Stimulated activated CD8-positive, alpha-beta memory T cell treated with anti-CD3 and anti-CD28 coated beads, Interleukin-15, amount 100 ng/mL, for 48 hours (primary cell): ENCODE measurements at places on chromosomes 11 and 22.

DNA sequence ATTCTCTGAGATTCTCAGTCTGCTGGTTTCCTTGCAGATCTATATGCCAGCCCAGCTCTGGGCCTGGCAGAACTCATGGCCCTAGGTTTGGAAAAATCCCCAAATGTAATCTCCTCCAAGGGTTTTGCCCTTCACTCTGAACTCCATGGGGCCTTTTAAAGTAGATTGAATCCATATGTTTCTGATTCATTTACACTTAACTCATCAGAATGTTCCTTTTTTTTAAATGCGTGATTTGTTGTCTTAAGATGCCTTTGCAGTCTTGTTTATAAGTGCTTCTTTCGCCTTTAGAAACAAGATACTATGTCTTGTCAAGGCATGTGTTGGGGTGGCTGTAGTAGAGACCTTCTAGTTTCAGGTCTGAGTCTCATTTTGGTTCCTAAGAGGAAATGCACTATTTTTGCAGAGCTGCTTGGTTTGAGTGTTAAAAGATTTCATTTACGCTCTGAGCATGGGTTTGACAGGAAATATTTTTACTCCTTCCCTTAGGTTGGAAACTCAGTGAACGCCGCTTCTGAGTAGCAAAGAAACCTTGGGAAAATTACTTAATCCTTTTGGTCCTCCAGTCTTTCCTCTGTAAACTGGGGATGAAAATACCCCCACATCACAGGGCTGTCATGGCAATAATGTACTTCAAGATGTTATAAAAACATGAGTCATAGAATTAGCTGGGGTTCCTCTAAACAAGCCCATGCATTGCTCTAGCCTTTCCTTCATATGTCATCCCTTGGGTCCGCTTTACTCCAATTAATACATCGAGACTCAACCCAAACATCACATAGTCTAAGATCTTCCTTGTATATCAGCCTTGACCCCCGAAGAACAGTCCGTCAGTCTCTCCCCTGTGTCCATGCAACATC is 83.5 kb downstream of the SNX19 start:
- no peak for DNase-seq

GRCh38 chr11:110196241-110196754 is 100.1 kb downstream of the RDX start:
- DNase-seq, result no peak

DNA sequence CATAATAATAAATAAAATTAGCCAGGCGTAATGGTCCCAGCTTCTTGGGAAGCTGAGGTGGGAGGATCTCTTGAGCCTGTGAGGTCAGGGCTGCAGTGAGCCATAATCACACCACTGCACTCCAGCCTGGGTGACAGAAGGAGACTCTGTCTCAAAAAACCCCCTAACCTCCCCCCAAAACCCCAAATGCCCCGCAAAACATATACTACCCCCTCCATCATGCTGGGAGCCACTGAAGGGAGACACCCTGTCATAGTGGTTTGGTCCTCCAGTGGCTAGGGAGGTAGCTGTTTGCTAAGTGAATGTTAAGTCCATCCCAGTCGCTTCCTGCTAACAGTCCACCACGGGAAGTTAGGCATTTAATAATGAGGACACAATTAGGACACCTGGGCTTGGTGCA is 125.0 kb downstream of the ABTB2 start:
- no peak for DNase-seq

DNA sequence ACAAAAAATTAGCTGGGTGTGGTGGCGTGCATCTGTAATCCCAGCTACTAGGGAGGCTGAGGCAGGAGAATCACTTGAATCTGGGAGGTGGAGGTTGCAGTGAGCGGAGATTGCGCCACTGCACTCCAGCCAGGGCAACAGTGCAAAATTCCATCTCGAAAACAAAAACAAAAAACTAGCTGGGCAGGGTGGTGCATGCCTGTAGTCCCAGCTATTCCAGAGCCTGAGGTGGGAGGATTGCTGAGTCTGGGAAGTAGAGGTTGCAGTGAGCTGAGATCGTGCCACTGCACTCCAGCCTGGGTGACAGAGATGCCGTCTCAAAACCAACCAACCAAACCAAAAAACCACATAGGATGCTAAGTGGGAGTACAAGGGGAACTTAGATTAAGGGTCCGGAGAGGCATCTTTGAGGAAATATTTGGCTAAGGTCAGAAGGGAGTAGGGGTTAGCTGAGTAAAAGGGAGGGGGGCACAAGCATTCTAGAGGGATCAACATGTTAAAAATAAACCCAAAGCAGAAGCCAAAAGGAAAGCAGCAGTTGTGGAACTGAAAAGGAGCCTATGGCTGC is 10.2 kb downstream of the PHF5A start:
- no peak for DNase-seq

DNA sequence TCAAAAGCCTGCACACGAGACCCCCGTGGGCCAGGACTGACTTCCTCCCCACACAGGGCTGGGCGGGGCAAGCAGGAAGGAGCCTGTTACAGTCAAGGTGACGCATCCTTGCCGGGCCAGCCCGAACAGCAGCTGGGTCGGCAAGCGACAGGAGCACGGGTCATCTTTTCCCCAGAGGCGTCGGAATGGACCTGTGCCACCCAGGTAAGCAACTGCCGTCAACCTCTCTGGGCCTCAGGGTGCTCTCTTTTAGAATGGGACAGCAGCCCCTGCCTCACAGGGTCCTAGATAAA is at the start of gene CYTH4:
TSS of gene CYTH4 (plus strand) at position 124 of the 293 bp plus-strand sequence. CDS start at position 186, 62 bp downstream.
- DNase-seq, result peak; percentile 71

DNA sequence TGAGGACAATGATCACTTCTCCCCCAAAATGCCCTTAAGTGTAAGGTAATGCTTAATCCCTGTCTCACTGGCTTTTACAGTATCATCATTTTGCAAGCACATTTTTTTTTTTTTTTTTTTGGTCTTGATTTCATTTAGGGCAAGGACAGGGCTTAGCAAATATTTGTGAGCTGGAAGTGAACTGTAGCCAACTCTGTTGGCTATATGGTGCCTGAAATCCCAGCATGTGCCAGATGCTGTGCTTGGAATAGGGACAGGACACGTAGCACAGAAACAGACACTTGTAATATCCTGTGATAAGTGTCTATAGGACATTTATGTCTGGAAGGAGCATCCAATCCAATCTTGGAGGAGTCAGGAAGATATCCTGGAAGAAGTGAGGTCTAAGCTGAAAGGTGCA is 198.3 kb downstream of the NAV2 start:
- DNase-seq, result no peak

DNA sequence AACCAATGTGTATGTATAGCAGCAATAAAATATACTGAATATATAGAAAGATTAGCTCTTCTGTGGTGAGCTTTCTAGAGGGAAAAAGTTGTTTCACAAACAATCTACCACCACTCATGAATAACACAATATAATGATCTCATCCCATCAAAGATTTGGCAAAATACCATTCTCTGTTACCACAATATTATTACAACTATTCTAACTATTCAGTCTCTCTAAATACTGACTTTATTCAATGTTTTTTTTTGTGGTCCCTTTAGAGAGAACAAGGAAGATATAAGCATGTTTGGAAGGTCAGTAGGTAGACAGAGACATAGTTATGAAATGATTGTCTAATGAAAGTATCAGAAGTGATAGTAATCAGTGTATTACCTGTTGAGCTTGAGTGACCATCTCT is 7.8 kb downstream of the CCDC90B start:
- DNase-seq, result no peak

- no peak for DNase-seq
Observed at GRCh38 chr11:96265220-96265737, 77.7 kb downstream of the MAML2 start.

DNA sequence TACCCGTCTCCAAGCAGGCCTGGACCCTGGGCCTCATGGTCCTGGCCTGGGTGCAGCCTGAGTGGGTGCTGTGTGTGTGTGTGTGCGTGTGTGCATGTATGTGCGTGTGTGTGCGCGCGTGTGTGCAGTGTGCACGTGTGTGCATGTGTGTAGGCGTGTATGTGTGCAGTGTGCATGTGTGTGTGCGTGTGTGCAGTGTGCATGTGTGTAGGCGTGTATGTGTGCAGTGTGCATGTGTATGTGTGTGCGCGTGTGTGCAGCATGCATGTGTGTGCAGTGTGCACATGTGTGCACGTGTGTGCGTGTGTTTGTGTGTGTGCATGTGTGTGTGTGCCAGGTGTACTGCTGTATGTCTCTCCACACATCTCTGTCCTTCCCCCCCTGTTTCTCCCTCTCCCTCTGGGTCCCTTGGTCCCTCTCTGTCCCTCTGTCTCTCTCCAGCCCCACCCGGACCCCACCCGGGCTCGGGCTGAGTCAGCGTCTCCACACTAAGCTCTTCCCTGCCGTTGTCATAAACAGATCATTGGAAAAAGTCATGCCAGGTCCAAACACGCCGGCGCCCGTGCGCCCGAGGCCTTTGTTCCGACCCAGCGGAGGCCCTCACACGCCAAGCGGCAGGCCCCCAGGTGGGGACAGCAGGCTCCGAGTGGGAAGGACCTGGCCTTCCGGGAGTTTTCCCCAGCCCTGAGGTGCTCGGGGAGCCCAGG is 34.0 kb downstream of the WNT7B start:
- DNase-seq, result no peak

DNA sequence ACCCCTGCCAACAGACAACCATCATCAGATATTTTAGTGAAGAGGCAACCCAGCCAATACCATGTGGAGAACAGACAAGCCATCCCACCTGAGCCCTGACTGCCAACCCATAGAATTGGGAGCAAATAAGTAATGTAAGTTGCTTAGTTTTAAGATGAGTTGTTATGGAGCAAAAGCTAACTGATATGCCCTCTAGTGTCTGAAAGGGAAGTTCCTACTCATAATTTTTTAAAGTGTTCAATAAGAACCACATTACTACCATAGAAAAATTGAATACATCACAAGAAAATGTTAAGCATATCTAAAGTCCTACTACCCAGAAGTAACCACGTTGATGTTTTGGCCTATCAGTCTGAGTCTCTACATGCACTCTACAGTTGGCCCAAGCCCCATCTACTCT is 50.8 kb upstream of the SLC36A4 start:
- DNase-seq, result no peak

GRCh38 chr11:34354782-34355181 is 3.0 kb downstream of the ABTB2 start:
- DNase-seq, result no peak

DNA sequence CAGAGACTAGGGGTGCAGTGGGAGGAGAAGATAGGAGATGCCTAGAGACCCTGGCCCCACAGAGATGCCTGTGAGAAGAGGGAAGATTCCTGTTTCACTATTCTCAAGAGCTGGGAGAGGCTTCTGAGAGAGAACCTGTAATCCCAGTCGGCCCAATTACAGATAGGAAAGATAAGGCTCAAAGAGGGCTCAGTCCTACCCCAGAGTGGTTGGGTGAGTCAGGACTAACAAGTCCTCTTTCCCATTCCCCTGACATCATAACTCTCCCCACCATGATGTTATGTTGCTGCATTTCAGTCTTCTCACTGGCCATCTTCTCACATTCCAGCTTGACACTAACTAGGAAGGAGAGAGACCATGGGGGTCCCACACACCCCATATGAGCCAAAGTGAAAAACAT is 17.9 kb downstream of the ARHGEF12 start:
- no peak for DNase-seq

GRCh38 chr11:12642040-12642439 is 32.2 kb upstream of the TEAD1 start:
- DNase-seq, result no peak

- DNase-seq, result peak; percentile 9
Observed at GRCh38 chr22:22770280-22770871, 117.2 kb upstream of the IGLL5 start.

GRCh38 chr22:49962751-49963646 is 2.4 kb downstream of the PIM3 start:
- DNase-seq, result no peak

DNA sequence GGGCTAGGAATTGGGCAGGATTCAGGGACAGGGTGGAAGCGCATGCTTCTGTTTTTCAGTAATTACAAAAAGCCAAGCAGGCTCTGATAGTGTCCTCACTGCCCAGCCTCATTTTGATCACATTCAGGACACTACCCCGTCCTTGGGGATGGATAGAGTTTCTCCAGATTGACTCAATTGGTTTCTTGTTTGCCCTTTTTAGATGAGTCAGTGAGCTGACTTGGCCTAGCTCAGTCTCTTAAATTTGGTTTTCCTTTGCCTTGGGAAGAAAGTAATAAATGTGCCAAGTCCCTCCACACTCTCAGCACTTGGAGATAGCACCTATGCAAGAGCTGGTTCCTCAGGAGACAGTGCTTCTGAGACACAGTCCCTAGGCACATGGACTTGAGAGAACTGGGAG is 25.5 kb downstream of the DKK3 start:
- no peak for DNase-seq

DNA sequence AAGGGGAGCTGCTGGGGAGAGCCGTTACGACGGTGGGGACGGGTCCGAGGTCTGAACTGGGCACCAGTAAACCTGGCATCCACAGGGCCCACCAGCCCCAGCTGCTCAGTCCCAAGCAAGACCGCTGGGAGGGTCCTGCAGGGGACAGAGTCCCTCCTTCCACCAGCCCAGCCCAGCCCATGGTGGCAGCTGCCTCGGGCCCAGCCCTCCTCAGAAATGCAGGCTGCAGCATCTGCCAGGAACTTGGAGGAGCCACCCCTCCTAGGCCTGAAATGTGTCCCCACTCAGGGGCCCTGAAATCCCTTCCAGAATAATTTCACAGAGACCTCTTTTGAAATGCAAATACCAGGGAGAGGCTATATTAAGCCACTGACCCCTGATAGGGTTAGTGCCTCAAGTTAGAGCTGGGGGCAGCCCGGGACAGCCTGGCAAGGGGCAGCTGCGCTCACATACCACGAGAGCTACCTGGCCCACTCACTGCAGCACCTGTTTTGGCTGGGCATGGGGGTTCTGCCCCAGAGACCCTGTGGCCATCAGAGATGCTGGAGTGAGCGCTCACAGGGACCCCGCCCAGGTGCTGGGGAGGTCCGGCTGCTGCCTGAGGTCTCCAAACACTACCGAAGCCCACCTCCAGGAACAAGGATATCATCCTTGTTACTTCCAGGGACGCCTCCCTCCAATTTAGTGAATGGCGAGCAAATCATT is 53.1 kb downstream of the CELSR1 start:
- no peak for DNase-seq

GRCh38 chr22:46614025-46614931 is 5.9 kb upstream of the GRAMD4 start:
- peak; percentile 29 for DNase-seq

GRCh38 chr11:112555491-112556364 is 295.1 kb upstream of the PLET1 start:
- peak; percentile 46 for DNase-seq
